ENCODE measurements at places on chromosomes 3 and 15.

GRCh38 chr3:134242649-134243617, 7.7 kb downstream of the RYK start:
- peak; percentile 30 for DNase-seq

DNA sequence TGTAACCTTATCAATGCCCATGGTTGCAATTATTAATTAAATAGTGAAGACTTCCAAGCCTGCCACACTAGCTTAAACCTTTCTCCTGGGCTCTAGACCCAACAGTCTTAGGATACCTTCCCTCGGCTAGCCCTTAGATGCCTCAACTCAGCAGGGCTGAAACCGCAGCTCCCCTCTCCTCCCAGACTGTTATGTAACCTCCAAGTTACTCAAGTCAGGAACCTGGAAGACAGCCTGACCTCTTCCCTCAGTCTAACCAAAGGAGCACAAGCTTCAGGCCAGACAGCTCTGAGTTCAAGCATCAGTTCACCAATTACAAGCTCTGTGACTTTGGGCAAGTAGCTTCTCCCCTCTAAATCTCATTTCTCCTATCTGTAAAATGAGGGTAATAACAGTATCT, 70.5 kb upstream of the HACD2 start:
- DNase-seq: no peak

- DNase-seq: no peak
These were observed 20.5 kb upstream of the ATP10A start for GRCh38 chr15:25883463-25884259.

DNA sequence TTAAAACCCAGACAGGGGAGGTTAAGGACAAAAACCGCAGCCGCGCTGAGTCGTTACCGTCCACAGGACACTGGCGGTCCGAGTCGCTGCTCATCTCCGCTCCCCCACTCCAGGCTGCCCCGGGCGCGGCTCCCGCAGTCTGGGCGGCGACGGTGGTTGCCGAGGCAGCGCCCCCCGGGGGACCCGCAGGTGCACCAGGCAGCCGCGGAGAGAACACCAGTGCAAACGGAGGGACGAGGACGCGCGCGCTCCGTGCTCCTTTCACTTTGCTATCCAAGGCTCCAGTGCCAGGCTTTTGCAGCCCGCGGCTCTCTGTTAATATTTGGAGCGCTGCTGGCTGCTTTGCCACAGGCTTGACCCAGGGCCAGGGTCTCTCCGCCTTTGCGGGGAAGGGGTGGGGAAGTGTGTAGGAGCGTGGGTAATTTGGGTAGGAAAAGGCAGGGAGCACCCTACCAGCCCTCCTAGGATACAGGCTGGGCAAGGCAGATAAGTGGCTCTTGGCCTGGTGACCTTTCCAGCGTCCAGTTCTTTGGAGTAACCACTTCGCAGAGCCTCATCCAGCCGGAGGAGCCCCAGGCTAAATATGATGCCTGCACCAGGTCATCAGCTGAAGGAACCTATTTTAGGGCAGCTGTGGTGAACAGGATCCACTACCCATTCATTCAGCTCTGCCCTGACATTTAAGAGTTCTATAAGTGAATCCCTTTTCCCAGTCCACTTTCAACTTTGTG, at the start of gene GADL1:
GADL1 (minus strand) TSS at position 141 of the 731 bp plus-strand sequence; CDS start at position 94, 47 bp downstream.
- peak; percentile 32 for DNase-seq

- DNase-seq: no peak
These were observed 70.2 kb upstream of the BFSP2 start for GRCh38 chr3:133329626-133330025.

- no peak for DNase-seq
These were observed 98.2 kb downstream of the IGF1R start for GRCh38 chr15:98746375-98747155.

DNA sequence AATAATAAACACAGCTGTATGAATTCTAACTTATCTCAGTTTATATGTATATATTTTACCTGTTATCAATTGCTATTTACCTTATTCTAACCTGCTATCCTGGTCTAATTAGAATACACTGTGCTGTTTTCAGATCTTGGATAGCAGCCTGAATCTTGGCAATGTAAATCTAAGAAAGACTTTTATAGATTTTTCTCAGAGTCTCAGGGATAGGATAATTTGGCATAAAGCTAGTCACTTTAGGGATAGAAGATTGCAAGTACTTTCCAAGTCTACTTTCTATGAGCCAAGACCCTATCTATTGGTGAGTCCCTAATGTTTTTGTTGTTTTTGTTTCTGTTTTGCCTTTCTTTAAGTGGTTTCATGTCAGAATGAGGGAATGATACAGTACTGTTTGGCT, 695.7 kb downstream of the NAALADL2 start:
- no peak for DNase-seq

DNA sequence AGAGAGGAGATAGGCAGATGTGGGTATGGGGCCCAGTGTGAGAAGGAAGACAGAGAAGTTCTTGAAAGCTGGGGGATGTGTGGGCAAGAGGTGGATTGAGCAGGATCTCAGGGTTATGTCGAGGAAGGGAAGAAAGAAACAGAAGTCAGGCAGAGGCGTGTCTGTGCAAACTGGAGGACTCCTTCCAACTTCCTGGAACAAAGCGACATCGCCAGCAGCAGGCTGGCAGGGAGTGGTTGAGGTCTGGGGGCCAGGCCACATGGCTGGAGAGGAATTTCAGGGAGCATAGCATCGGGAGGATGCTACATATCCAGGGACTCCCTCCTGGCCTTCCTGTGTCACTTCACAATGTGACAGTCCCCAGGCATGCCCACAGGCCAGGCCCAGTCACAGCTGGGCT, 42.9 kb upstream of the MYZAP start:
- no peak for DNase-seq

- peak; percentile 91 for DNase-seq
These were observed 23.5 kb upstream of the CLN6 start for GRCh38 chr15:68252925-68253534.

- DNase-seq: no peak
These were observed 72.9 kb downstream of the TM4SF4 start for GRCh38 chr3:149547413-149547812.

DNA sequence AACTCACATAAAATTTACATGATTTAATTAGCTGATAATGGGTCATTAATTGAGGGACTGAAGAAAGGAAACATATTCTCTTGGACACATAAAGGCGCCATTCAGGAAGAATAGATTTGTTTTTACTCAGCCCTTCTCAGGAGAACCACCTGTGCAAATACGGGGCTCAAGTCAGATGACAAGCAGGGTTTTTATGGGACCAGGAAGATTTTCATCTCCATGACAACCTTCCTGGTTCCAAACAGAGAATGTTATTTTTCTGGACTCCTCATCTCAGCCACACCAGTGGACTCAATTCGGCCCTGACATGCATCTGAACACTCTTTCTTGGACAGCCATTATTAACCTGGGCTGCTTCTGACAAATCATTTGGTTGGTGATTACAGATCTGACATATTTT, 120.5 kb downstream of the PDZRN3 start:
- DNase-seq: no peak

GRCh38 chr15:100438570-100438969, 90.2 kb downstream of the CERS3 start:
- DNase-seq: peak; percentile 67

- DNase-seq: no peak
These were observed 80.2 kb downstream of the MEF2A start for GRCh38 chr15:99645951-99646350.

- DNase-seq: no peak
These were observed 672 bp downstream of the NEDD4 start for GRCh38 chr15:55992769-55993110.
